ENCODE measurements at places on chromosomes 2 and 18.

DNA sequence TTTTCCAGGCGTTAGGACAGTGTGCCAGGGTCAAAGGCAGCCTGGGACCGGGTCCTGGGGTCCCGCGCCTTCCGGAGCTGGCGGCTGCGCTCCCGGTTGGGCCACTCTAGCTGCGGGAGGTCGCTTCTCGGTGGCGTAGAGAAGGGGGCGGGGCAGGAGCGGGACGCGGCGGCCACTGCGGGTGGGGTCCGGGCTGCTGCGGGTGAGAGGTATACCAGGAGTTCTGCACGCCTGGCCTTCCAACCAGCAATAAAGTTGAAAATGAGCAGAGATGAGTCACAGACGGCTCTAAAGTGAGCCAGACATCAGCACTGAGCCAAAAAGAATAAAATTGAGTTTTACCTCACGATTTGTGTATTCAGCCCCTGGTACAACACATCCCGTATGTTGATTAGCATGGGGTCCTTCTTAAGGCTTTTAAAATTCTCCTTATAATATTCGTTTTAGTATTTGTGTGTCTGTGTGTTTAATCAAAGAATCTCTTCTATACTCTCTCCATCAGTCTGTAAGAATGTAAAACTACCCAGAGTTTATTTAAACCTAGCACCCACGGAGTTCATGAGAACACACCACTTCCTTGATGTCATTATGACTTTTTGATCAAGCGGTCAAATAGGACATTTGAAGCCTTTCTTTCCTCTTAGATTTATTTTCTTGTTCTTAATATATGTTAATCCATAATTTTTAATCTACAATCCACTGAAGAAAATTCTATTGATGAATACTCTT is at the start of gene C1GALT1C1L:
TSS of gene C1GALT1C1L (minus strand) at position 108 of the 729 bp plus-strand sequence. CDS start at position 1, 107 bp downstream.
- peak; percentile 68 for DNase-seq

DNA sequence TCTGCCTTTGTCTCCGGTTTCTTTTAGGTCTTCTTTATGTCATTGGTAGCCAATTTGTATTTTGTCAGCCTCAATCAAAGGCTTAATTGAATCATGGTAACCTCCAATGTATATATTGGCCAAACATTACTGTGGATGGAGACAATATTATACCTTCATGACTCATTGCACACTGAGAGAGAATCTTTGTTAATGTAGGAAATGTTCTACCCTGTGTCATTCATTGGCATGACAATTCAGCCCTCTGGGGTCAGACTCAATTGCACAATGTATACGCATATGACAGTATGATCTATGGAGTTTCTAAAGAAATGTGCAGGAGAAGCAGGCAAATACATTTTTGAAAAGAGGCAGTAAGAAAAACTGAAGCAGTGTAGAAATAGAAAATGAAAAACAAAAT is 162.6 kb downstream of the PDE11A start:
- DNase-seq, result no peak

GRCh38 chr2:177273408-177273807 is 8.9 kb upstream of the NFE2L2 start:
- peak; percentile 34 for DNase-seq

DNA sequence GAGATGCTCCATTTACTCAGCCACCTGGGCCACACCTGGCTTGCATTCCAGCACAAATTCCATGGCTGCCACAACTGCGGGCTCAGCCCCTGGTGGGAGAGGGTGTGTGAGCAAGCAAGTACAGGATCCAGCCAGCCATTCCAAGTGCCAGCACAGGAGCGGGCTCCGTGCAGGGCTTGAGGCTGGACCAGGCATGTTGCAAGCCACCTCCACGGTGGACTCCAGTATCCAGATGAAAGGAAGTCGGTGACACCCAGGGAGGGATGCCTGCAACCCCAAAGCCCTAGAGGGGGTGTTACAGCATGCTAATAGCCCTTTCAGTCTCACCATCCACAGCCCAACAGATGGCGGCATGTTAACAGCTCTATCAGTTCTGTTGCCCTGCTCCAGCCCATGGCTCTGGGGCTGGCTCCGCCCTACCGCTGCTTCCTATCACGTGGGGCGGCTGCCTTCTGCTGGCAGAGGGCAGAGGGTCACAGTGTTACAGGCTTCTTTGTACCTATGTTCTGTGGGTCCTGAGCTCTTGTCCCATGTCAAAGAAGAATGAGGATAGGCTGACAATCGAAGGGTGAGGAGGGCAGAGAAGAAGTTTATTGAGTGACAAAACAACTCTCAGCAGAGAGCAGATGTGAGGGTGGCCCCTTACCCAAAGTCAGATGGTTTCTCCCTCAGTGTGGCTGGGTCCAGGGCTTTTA is 11.7 kb upstream of the GORASP2 start:
- no peak for DNase-seq

GRCh38 chr2:156456616-156457015 is 20.4 kb downstream of the GPD2 start:
- DNase-seq, result peak; percentile 90

- peak; percentile 48 for DNase-seq
Observed at GRCh38 chr2:26352892-26353291, 6.3 kb upstream of the ADGRF3 start.

DNA sequence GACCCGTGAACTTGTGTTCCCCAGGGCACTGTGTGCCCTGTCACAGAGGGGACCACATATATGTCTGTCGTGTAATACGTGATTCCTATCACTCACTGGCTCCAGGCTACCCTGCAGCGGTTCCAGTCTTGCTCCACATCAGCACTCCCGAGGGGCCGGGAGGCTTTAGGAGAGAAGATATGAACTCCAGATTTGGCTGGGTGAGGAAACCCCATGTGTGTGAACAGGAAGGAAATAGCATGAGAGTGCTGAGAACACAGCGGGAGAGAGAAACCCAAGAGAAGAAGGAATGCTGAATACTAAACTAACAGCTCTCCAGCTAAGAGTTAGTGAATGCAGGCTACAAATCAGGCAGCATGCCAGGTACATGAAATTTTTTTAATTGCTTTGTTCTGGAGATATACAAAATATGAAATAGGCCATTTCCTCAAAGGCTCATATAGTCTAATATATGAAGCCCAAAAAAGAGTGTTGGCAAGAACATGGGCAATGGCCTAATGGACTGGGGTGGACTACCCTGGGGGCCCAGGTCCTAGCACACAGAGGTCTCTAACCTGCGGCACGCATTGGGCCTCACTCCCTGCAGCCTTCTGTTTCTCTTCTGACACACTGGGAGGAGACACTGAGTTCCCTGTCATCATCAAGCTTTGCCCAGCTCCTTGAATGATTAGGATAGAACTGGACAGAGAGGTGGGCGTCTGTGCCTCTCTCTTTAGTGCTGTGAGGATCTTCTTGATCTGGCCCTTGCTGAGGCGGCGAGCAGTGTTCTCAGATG is 372.8 kb upstream of the RAB6C start:
- no peak for DNase-seq

- no peak for DNase-seq
Observed at GRCh38 chr18:8296886-8297616, 312.2 kb upstream of the RAB12 start.

GRCh38 chr2:2648094-2648493 is 317.0 kb upstream of the MYT1L start:
- DNase-seq, result no peak

DNA sequence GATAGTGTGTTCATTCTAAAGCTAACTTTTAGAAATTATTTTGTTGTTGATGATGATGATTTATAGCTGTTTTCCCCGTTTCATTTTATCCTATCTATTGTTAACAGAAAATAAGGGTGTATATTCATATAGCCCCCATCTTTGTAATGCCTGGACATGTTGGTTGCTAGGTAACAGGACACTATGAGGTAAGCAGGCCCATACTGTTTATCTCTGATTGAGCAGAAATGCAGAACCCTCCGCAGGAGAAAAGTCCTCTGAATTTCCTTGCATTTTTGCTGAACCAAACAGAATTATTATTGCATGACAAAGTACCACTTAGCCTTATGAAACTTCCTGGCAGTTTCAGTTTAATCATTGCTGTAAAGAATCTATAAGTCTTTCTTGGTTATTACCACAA is 339.4 kb downstream of the DCC start:
- DNase-seq, result no peak

- DNase-seq, result no peak
Observed at GRCh38 chr18:51188024-51188701, 9.3 kb downstream of the MEX3C start.

GRCh38 chr2:105640246-105640645 is 104.5 kb upstream of the NCK2 start:
- DNase-seq, result no peak

DNA sequence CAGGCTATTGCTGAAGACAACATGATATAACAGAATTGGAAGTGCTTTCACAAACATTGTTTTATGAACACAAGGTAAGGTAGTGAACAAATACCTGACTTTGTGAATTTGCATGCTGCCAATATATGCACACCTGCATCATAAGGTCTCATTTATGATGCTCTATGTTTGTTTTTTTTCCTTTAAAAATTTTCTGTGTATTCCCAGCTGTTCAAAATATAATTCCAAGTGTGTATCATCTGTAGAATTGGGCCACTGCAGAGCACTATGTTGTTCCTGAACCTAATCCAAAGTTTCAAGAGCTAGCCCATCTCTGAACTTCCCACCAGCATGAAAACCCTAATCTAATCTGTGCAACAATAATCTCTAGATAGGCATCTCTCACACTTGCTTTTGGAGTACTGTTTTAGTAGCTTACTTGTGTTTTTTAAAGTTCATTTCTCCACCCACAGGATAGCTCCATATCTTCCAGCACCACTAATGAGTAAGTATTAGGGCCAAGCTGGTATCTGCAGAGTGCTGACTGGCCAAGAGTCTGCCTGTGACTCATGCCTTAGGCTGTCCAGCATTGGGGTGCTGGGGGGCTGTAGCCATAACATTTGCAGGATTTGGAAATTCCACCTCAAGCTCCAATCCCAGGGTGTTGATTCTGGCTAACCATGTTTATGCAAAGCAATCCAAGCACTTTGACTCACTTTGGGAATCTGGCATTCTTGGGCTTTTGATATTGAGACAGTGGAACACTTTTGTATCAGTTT is 208.2 kb upstream of the REV1 start:
- DNase-seq, result peak; percentile 98

- DNase-seq, result no peak
Observed at GRCh38 chr2:136324966-136325365, 207.0 kb upstream of the CXCR4 start.

GRCh38 chr18:35085450-35086380 is 44.5 kb downstream of the MAPRE2 start:
- DNase-seq, result no peak

DNA sequence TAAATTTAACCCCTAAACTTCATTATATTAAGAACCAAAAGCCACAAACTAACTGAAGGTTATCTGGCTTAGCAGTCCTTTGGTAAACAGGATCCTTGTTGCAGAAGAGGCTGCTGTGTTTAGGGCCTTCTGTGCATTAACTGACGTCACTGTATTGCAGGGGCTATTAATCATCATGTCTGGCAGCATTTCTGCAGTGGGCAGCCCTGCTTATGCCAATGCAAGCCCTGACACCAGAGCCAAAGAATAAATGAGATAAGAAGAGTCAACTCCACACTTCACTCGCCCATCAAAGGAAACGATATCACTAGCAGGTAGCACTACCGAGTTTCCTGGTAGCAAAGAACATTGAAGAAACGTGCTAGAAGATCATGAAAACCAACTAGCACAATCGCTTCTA is 110.6 kb downstream of the PLEKHM3 start:
- no peak for DNase-seq

- DNase-seq, result no peak
Observed at GRCh38 chr18:75066021-75066880, 142.7 kb downstream of the PTGR3 start.

GRCh38 chr2:175935289-175936181 is 66.5 kb downstream of the LNPK start:
- DNase-seq, result no peak

GRCh38 chr18:47512726-47513435 is 261.4 kb upstream of the SKOR2 start:
- no peak for DNase-seq

GRCh38 chr2:240077442-240077841 is 24.1 kb upstream of the OR6B3 start:
- no peak for DNase-seq

DNA sequence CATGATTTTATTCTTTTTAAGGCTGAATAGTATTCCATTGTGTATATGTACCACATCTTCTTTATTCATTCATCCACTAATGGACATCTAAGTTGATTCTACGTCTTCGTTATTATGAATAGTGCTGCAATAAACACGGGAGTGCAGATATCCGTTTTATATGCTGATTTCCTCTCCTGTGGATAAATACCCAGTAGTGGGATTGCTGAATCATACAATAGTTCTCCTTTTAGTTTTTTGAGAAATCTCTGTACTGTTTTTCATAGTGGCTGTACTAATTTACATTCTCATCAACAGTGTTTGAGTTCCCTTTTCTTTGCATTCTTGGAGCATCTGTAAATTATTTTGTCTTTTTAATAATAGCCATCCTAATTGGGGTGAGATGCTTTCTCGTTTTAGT is 114.5 kb downstream of the RGPD3 start:
- no peak for DNase-seq

- DNase-seq, result no peak
Observed at GRCh38 chr2:127176371-127177311, 43.5 kb downstream of the CYP27C1 start.

DNA sequence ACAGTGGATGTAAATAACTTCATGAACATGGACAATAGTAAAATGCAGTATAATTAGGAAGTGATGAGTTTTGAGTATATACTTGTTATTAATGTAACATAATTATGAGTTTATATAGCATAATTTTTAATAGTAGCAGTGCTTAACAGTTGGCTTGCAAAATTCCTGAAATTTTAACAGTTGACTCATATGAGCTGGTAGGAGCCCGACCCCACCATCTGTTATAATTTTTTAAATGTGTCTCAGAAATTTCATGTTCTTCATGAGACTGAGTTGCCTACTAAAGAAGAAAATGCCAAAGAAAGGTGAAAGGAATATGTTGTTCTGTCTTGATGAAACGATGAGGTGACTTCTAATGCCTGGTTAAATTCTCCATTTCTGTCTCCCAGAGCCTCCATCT is 62.6 kb downstream of the ITGB1BP1 start:
- DNase-seq, result no peak

GRCh38 chr18:2204736-2205135 is 366.6 kb downstream of the METTL4 start:
- no peak for DNase-seq

GRCh38 chr2:37672104-37672869 is 845 bp upstream of the CDC42EP3 start:
- peak; percentile 92 for DNase-seq

DNA sequence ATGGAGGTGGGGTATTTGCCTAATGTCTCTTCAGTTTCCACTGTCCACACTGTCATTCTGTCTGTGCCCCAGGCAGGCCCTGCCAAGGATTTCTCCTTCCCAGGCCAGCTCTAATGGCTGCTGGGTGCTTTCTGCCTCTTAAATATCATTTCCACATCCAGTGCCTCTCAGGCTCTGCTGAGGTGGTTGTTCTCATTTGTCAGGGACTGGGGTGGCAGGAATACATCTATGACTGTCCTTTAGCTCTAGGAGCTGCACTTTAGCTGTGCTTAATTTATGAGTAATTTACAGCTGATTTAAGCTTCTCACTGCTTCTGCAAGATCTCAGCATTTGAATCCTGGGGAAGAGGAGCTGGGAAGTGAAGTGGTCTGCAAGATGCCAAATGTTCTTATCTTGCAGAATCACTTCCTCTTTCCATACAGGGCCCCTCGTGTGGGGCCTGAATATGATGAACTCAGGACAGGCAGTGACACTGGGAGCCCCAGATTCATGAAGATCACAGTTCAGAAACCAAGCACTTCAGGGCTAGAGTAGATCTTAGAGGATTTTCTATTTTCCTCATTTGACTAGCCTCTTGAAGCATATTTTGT is 150.2 kb downstream of the FSHR start:
- DNase-seq, result no peak

Data from astrocyte (in vitro differentiated cells and primary cell).